Caco-2 (cell line): ENCODE measurements at places on chromosomes 11 and 22. TPM values are rescaled to one million over a fixed set of nuclear protein-coding genes. Genes with fewer than 3 reads are reported as not detected.

Gene POU2AF3
- total RNA-seq = 7.0 and 8.6 TPM in 2 replicates

Gene OR51B6
- total RNA-seq = not detected in 2 replicates

Gene FOSL1
- total RNA-seq = 2.7 and 3.9 TPM in 2 replicates

Gene SPON1
- total RNA-seq = 41.4 and 46.9 TPM in 2 replicates

Gene INPPL1
- total RNA-seq = 393 and 396 TPM in 2 replicates

Gene C11orf97
- total RNA-seq = not detected in 2 replicates

Gene DNAJB13
- 0.52 TPM in 1 of 2 replicates, not detected in the other for total RNA-seq

Gene B4GALNT4
- 30.7 and 35.6 TPM in 2 replicates for total RNA-seq

Gene SCUBE1
- not detected in 2 replicates for total RNA-seq

Gene CRYBA4
- 0.68 TPM in 1 of 2 replicates, not detected in the other for total RNA-seq

DNA sequence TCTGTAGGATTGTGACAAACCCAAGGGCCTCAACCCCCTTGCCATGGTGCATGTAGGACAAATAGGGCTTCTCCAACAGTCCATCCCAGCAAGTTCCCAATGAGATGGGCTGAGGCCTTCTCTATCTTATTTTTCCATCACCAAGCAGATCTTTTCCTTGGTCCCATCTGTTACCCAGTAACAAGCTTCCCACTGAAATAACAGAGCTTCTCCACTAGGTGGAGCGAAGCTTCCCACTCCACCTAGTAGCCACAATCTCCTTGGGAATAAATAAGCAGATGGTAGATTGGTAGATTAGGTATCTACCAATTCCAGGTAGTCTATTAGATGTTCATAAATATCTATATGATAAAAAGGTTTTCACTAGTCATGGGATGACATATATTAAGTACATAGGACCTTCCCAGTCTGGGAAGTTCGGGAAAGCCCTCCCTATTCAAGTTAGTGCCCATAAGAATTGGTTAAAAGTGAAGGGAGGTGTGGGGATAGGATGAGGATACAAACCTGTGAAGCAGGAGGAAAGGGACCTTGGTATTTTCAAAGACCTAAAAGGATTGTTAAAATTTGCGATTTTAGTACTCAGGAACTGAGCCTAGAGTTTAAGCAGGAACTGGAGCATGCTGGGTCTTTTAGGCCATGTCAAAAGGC is 5.9 kb upstream of the OR52L1 start:
- H3K4me1 ChIP-seq = no peaks in the 10 kb centered on the region
- no peak overlapping the region for H3K27ac ChIP-seq
- no peak overlapping the region for H3K4me3 ChIP-seq

DNA sequence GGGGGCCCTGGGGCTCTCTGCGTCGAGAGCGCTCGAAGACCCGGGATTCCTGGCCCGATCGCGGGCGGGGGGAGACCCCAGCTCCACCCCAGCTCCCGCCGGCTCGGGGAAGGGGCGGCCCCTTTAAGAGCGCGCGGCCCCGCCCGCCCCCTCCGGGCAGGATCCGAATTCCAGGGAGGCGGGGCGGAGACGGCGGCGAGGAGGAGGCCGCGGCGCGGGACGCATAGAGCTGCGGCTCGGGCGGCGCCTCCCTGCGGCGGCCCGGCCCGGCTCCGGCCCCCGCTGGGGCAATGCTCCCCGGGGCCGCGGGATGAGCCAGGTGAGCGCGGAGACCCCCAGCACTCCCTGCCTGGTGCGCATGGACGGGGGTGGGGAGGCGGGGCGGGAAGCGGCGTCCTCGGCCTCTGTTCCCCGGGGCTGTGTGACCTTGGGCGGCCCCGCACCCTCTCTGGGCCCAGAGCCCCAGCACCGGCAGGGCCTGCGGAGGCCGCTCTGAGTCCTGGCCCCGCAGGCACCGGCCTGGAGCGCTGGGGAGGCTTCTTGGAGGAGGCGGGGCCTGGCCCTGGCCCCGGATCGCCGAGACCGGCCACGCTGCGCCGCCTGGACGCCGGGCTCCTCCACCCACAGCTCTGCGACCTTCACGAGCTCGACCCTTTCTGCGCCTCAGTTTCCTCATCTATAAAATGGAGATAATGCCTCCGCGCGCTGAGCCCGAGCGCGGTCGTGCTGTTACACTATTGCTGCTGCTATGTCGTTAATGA is 565 bp downstream of the GAS2L1 start:
- 0 out of 2 replicates have a peak, but pooled peaks cover 1% of the 10 kb centered on the region for H3K36me3 ChIP-seq
- no peaks in the 10 kb centered on the region for H3K27me3 ChIP-seq
- H3K4me3 ChIP-seq = peak overlapping the region; percentile 82
- DNase-seq = peak; percentile 91

DNA sequence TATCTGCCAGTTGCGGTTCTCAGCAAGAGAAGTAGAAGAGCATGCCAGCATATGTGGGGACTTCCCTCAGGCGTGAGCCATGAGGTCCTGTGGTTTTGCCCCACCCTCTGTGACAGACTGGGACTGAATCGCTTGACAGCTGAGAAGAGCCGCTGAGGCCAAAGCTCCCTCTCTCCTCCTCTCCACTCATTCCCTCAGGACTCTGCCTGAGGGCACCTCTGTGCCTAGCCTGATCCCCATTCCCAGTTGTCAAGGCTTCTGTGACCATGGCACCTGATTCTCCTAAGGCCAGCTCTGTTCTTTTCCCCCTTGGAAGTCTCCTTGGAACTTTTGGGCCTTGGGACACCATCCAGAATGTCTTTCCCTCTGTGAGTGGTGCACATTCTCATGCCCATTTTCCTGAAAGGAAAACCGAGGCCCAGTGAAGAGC is 27.0 kb downstream of the ART5 start:
- peaks cover 8% of the 10 kb centered on the region for H3K4me1 ChIP-seq
- no peaks in the 10 kb centered on the region for H3K36me3 ChIP-seq
- H3K4me3 ChIP-seq = no peak overlapping the region
- no peaks in the 10 kb centered on the region for H3K27me3 ChIP-seq
- H3K27ac ChIP-seq = no peak overlapping the region

- no peaks in the 10 kb centered on the region for H3K4me1 ChIP-seq
- DNase-seq = no peak
- peaks cover 12% of the 10 kb centered on the region for H3K36me3 ChIP-seq
- no peaks in the 10 kb centered on the region for H3K27me3 ChIP-seq
- H3K27ac ChIP-seq = no peak overlapping the region
Observed at GRCh38 chr11:70804139-70804837, 406.0 kb downstream of the CTTN start.

DNA sequence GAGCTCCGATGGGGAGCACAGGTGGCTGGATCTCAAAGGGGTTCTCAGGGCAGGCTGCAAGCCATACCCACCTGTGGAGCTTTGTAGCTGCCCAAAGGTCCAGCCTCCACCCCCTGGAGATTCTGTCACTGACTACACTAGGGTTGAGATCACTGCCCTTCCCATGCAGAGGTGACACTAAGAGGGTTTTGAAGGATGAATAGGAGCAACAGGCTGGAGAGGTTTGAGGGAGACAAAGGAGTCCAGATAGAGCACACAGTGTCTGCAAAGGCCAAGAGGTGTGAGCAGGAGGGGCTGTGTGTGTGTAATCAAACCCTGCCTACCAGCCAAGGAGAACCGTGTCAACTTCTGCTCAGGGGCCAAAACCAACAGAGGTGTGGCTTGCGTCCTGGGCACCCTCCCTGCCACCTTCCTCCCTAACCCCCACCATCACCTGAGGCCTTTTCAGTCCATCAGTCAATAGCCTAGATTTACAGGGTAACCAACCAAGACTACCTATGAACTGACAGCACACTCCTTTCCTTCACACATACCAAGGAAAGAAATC is 43.0 kb upstream of the WNT11 start:
- H3K4me1 ChIP-seq = no peaks in the 10 kb centered on the region
- no peaks in the 10 kb centered on the region for H3K27me3 ChIP-seq
- no peaks in the 10 kb centered on the region for H3K36me3 ChIP-seq

- H3K4me1 ChIP-seq = no peaks in the 10 kb centered on the region
- no peak for DNase-seq
- no peak overlapping the region for H3K27ac ChIP-seq
- no peak overlapping the region for H3K4me3 ChIP-seq
- H3K27me3 ChIP-seq = no peaks in the 10 kb centered on the region
- no peaks in the 10 kb centered on the region for H3K36me3 ChIP-seq
Observed at GRCh38 chr11:84420271-84420670, 1134.1 kb upstream of the CCDC90B start.

DNA sequence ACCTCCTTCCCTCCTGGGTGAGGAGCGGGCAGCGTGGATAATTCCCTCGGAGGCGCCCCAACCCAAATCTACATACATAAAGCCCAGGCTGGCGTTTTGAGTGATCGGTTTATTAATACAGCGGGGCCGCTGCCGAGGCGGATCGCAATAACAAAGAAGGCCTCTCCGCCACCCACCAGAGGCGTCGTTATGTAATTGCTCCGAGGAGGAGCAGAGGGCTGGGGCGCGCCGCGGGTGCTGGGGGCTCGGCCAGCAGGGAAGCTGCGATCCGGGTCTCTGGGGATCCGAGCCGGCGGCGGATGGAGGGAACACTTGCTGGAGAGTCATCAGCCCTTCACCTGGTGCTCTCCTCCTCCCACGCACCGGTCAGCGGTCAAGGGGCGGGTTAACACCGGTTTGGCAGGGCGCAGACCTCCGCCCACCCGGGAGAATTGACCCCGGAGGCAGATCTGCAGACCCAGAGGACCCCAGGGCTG is 6.4 kb upstream of the TP53I11 start:
- peaks cover 12% of the 10 kb centered on the region for H3K4me1 ChIP-seq
- no peak overlapping the region for H3K27ac ChIP-seq
- no peak overlapping the region for H3K4me3 ChIP-seq
- no peaks in the 10 kb centered on the region for H3K27me3 ChIP-seq

GRCh38 chr11:12900496-12900895 is 108.6 kb upstream of the RASSF10 start:
- DNase-seq = no peak
- no peaks in the 10 kb centered on the region for H3K4me1 ChIP-seq
- peaks cover 2% of the 10 kb centered on the region; the same call in 1 of the 2 replicates for H3K36me3 ChIP-seq
- no peak overlapping the region for H3K4me3 ChIP-seq

- H3K27ac ChIP-seq = peak overlapping the region; percentile 91
- no peaks in the 10 kb centered on the region for H3K36me3 ChIP-seq
Observed at GRCh38 chr11:34600339-34601084, 20.4 kb upstream of the EHF start.

GRCh38 chr11:44591557-44591956 is 26.1 kb downstream of the CD82 start:
- no peaks in the 10 kb centered on the region for H3K4me1 ChIP-seq
- H3K27me3 ChIP-seq = no peaks in the 10 kb centered on the region
- H3K4me3 ChIP-seq = no peak overlapping the region
- H3K36me3 ChIP-seq = no peaks in the 10 kb centered on the region

DNA sequence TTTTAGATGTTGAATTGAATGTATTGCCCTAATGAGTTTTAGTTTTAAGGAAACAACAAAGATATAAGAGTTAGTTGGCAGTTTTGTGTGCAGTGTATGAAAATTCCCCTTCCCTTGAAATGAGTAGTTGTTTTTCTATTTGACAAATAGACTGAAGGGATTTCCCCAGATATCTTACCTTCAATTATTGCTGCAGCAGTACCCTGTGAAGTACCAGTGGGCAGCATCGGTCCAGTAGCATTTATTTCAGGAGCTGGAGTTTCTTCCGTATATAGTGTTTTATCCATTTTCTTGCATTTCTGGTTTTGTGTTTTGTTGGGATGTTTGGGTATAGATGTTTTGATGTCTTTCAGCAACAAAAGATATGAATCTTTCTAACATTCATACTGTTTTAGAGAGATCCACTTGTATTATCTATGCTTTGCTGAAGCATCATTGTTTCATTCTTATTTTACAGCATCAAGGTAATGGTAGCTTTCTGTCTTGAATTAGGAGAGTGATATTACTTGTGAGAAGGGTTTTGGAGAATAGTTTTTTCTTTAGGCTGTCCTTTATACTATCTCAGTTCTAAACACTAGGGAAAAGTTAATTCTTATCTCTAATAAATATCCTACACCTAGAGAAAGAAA is 7.4 kb downstream of the KMT2A start:
- no peak overlapping the region for H3K4me3 ChIP-seq
- no peak overlapping the region for H3K27ac ChIP-seq

DNA sequence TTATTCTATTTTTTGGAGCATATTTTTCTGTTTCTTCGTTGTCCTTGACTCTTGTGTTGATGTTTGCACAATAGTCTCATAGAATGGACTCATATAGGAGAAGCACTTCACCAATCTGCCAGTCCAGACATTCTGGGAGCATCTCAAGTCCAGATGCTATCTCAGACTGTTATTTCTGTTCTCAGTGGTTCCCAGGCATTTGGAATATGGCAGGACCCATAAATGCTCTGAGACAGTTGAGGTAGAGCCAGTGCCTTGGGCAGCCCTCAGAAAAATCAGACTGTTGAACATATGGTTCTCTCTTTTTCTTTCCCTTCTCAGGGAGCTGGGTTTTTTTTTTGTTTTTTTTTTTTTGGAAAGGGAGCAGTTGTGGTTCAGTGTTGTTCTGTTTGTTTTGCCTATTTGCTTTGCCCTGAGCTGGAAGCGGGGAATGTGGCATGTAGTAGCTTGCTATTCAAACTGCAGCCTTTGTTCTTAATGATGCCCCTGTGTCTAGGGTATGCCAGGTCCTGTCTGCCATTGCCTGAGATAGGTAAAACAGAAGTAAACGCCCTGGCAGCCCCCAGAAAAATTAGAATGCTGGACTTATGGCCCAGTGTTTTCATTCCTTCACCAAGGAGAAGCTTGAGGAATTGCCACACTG is 3.7 kb upstream of the MS4A2 start:
- H3K4me3 ChIP-seq = no peak overlapping the region
- no peaks in the 10 kb centered on the region for H3K4me1 ChIP-seq
- no peaks in the 10 kb centered on the region for H3K27me3 ChIP-seq
- H3K27ac ChIP-seq = no peak overlapping the region
- H3K36me3 ChIP-seq = no peaks in the 10 kb centered on the region

GRCh38 chr11:64180891-64181290 is 5.1 kb upstream of the STIP1 start:
- no peaks in the 10 kb centered on the region for H3K27me3 ChIP-seq
- H3K27ac ChIP-seq = peak overlapping the region; percentile 50
- no peak overlapping the region for H3K4me3 ChIP-seq
- no peak for DNase-seq

- no peak overlapping the region for H3K27ac ChIP-seq
- H3K4me1 ChIP-seq = no peaks in the 10 kb centered on the region
Observed at GRCh38 chr11:72209101-72209500, 7.5 kb upstream of the FOLR2 start.

GRCh38 chr11:61921446-61921845 is 4.1 kb upstream of the RAB3IL1 start:
- peak overlapping the region; percentile 15 for H3K27ac ChIP-seq
- no peak for DNase-seq
- H3K4me1 ChIP-seq = peaks cover 56% of the 10 kb centered on the region
- H3K4me3 ChIP-seq = no peak overlapping the region

DNA sequence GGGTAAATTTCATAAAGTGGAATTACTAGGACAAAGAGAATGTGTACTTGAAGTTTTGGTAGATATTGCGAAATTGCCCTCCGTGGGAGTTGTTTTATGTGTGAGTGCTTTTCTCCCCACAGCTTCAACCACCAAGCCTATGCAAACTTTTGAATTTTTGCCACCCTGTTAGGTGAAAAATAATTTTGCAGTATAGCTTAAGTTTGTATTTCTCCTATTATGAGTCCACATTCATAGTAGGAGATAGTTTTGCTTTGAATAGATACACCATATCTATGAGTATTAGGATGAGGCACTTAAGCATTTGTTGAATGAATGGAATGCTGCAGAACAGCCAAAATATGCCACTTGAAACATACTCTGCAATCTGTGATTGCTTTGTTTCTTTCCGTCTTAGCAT is 43.6 kb downstream of the UVRAG start:
- H3K4me3 ChIP-seq = no peak overlapping the region
- H3K36me3 ChIP-seq = no peaks in the 10 kb centered on the region; the same call in 1 of the 2 replicates
- DNase-seq = no peak
- no peaks in the 10 kb centered on the region for H3K27me3 ChIP-seq

GRCh38 chr11:76156971-76157427 is 49.3 kb downstream of the WNT11 start:
- DNase-seq = no peak
- H3K4me1 ChIP-seq = peaks cover 51% of the 10 kb centered on the region
- no peaks in the 10 kb centered on the region for H3K27me3 ChIP-seq
- H3K27ac ChIP-seq = no peak overlapping the region
- H3K4me3 ChIP-seq = no peak overlapping the region
- H3K36me3 ChIP-seq = no peaks in the 10 kb centered on the region
